ENCODE measurements at places on chromosomes 4 and X. TPM values are rescaled to one million over a fixed set of nuclear protein-coding genes. Genes with fewer than 3 reads are reported as not detected.

The MBTPS2 gene
- total RNA-seq = 7.0 TPM

The VSIG1 gene
- 5.1 TPM for total RNA-seq

The DMRTC1 gene
- total RNA-seq = 1.4 TPM

The ZFYVE28 gene
- total RNA-seq = 15.9 TPM

The AFF2 gene
- 4.7 TPM for total RNA-seq

The CENPC gene
- total RNA-seq = 63.8 TPM

The ZDHHC15 gene
- 0.20 TPM for total RNA-seq

The SMIM31 gene
- total RNA-seq = not detected

The MYOZ2 gene
- not detected for total RNA-seq

The VCX gene
- total RNA-seq = not detected

- no peak for DNase-seq
Observed at GRCh38 chr4:46393606-46394005, 3.7 kb upstream of the GABRA2 start.

- no peak for DNase-seq
Observed at GRCh38 chrX:77668391-77669237, 117.4 kb downstream of the ATRX start.

DNA sequence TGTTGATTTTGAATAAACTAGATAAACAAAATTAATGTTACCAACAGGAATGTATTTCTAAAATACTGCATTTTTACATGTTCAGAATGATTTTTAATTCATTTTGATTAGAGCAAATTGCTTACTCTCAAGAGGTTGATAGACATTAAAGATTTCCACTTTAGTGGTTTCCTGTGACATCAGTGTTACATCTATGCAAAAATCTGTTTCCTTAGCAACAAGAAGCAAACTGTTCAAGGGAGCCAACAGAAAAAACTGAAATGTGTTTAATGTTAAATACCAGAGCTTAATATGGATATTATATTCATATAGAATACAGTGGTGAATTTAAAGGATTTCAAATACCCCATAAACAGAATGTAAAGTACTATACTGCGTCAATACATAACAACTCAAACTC, 277.8 kb downstream of the GABRG1 start:
- no peak for DNase-seq

DNA sequence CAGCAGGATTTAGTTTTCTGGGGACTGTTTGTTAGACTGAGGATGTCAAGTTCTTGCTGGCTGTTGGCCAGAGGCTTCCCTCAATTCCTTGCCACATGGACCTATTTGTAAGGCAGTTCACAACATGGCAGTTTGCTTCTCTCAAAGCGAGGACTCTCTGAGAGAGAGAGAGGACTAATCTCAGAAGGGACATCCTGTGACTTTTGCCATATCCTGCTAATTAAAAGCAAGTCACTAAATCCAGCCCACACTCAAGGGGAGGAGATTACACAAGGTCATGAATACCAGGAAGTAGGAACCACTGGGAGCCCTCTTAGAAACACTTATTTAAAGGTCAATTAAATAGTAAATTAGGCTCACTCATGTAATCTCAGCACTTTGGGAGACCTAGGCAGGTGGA, 38.2 kb downstream of the PPP1R2C start:
- no peak for DNase-seq

GRCh38 chrX:119410027-119410819, 11.1 kb downstream of the SLC25A43 start:
- DNase-seq = no peak

DNA sequence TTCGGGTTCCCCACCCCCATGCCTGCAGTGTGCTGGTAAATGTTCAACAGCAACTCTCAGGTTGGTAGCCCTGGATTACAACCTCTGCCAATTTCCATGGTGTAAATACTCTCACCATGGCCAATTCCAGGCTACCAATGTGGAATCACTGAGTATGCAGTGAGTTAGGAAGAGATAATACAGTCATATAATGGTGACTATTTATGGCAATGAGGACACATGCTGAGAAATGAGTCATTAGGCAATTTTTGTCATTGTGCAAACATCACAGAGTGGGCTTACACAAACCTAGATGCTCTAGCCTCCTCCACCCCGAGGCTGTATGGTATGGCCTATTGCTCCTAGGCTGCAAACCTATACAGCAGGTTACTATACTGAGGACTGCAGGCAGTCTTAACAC, 4.6 kb upstream of the CLDN24 start:
- DNase-seq = no peak

GRCh38 chr4:153257151-153257620, 52.9 kb downstream of the TRIM2 start:
- DNase-seq = no peak

GRCh38 chr4:110033355-110034025, 120.8 kb downstream of the EGF start:
- DNase-seq = no peak

DNA sequence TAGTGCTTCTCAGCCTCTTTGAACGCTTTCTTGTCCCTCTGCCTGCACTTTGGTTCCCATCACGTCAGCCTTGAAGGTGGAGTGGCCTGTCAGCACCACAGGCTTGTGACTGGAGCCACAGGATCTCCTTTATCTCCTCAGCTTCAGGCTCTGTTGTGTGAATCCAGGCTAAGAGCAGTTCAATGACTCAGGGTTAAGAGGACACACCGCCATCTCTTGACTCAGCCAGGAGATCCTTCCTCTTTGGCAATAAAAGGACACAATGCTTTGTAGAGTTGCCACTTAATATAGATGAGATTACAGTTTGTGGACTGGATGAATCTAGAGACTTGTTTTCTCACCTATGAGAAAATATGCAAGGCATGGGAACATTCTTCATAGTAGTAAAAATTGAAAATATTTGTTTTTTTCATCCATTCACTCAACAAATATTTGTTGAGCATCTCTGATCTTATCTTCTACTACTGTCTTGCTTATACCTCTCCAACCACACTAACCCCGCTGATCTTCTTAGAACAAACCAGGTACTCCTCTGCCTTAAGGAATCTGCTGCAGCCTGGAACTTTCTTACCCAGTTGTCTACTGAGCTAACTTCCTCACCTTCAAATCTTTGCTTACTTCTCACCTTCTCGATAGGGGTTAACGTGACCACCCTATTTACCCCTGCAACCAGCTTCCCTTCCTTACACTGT, 62.3 kb downstream of the UCHL1 start:
- DNase-seq = no peak

DNA sequence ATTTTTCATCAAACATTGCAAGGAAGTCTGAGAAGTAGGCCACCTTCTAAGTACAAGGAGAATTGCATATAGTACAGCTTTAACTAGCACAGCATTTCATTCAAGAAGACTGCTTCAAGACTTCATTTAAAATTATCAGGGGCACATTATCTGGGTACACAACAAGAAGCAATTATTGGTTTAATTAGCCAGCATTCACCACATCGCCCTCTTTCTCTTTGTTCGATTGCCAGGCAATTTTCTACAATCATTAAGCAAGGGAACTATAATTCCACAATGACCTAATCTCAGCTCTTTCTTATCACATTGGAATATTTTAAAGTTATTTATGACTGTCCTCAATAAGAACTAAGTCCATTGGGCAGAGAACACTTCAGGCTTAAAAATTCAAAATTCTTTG, 1347.1 kb upstream of the PABPC4L start:
- DNase-seq = no peak

DNA sequence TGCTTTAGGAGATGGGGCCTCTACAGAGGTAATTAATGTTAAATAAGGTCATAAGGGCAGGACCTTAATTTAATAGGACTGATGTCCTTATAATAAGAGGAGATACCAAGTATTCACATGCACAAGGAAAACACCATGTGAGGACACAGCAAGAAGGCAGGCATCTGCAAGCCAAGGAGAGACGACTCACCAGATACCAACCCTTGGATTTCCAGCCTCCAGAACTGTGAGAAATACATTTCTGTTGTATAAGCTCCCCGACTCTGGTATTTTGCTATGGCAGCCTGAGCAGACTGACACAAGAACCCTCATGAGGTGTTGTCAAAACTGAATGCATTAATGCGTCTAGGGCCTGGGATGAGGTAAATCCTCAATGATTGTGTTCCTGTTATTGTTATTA, 56.2 kb upstream of the MAPK10 start:
- no peak for DNase-seq

DNA sequence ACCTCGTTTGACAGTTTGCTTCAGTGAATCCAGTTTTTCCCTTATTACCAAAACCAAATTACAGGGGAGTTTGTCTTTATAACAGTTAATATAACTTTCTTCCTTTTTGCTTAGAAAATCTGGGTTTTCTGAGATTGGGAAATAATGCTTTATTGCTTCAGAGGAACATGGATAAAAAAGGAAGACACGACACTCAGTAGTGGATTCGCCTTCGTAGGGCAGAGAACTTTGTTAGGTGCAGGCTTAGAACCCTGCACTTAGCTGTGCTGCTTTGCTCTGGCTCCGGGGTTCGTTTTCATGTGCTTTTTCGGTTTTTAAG, 188.2 kb downstream of the SOWAHB start:
- DNase-seq = no peak

GRCh38 chr4:126264839-126265238, 950.1 kb downstream of the FAT4 start:
- no peak for DNase-seq

GRCh38 chrX:130645955-130646583, 244.3 kb downstream of the RBMX2 start:
- no peak for DNase-seq

DNA sequence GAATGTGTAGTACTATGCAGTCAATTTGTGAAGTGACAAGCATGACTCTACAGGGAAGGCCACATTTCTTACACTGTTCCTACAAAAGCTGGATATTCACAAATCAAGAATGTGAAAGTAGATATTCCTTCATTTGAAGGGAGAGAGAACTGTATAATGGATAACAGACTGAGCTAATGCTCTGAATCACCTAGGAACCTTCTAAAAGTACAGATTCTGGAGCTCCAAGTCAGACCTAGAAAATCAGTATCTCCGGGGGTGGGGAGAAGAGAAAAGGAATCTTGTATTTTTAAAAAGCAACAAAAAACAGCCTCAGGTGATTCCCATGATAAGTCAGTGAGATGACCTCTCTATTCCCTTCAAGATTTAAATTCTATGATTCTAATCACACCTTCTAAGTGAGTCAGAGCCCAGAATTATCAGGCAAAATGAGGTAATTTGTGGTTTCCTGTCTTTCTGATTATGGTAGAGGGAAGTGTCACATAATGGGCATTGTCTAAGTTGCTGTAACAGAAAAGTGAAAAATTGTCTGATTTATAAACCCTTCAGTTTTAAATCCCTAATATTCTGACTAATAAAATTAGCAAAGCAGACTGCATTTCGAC, 80.9 kb downstream of the IL21 start:
- no peak for DNase-seq

DNA sequence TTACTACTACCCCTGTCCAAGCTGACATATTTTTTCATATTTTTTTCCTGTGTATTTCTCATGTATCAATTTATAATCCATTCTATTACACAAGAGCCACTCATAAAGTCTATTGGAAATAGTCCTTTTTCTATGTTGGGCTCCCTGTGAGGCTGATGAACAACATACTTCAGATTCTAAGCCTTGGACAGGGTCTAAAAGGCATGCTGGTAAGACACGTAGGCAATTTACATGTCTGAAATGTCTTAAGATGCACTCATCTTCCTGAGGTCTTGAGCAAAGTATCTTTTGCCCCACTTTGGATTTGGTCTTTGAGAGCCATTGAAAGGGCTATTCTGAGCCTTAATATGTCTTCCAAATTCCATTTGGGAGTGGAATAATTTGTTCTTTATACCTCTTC, 31.8 kb downstream of the OCIAD1 start:
- no peak for DNase-seq

DNA sequence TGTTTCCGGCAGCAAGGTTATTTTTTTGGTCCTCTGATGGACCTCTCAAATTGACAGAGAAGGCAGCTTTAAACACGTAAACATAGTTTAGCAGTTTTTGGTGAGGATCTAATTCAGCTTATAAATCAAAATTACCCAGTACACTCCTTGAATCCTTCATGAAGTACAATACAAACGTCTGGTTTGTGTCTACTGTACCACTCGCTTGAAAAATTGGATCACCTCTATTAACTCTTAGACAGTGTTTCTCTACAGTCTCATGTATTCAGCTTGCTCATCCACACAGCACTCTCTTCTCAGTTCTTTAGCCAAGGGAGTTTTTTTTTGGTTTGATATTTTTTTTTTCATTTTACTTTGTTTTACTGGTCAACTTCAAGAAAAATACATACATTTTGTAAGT, 113.5 kb downstream of the RNF150 start:
- no peak for DNase-seq

DNA sequence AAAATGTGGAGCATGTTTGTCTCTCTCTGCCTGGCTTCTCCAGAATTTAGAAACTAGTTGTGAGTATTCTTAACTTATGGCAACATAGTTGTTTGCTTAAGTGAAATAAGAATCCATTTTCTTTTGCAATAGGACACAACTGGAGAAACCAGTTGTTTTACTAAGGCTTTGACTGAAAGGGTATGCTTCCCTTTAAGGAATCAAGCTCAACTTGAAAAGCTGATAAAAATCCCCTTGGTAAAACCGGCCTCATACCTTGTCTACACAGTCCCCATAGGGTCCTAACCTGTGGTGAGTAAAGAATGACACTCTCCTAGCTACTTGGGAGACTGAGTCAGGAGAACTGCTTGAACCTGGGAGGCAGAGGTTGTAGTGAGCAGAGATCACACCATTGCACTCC, 139.8 kb downstream of the NR3C2 start:
- no peak for DNase-seq

GRCh38 chrX:110001740-110002299, 1.1 kb upstream of the TMEM164 start:
- DNase-seq = no peak

GRCh38 chrX:106039920-106040319, 1.4 kb upstream of the SERPINA7 start:
- no peak for DNase-seq

DNA sequence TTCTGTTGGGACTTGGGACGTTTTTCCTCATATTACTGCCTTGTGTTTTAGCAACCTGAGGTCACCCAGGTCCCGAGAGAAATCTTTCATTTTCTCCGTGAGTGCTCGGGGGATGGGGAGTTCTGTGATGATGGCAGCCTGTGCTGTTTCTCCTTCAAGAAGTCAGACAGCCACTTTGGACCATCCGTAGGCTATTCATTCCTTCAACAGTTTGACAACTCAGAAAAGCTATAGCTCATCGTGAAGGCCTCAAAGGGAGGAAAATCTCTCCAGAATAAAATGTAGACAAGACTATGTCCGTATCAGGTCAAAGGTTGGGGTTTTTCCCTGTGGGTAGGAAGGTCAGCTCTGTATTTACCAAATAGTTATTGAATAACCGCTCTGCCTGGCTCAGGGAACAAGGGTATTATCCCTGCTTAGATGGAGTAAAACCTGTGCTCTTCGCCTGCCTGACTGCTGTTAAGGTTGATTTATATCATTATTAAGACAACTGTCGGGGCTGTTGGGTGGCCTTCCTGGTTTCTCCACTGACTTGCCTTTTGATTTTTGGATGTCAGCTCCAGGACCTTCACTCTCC, 36.6 kb downstream of the FAM114A1 start:
- DNase-seq = no peak

DNA sequence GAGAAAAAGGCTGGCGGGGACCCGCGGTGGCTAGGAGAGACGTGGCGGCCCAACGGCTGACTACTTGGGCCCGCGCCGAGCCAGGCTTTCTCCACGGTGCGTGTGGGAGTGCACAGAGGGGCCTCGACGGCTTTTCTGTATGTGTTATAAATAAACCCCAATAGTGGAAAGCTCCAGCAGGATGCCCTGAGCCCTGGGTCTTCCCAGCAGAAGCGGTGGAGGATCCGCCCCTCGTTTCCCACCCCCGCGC, 268 bp upstream of the PRRG1 start:
- no peak for DNase-seq

Data from naive thymus-derived CD4-positive, alpha-beta T cell (primary cell).